GM12891 (cell line): ENCODE measurements at places on chromosomes 16 and 17.

DNA sequence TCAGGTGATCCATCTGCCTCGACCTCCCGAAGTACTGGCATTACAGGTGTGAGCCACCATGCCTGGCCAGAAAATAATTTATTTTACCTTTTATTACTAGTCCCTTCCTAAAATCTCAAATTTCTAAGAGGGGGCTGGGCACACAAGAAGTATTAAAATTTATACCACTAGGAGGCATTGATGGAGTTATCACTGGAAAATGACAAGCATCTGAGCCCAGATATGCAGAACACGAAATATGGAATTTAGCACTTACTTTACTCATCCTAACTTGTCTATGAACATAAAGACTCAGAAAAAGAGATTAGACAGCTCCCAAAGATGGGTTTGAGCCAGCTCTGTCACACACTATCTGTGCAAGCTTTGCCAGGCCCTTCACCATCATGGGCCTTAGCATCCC, 46.4 kb downstream of the STAT5A start:
- DNase-seq = no peak

- no peak for DNase-seq
Measured at GRCh38 chr16:50684823-50685461, 3.8 kb upstream of the SNX20 start.

GRCh38 chr16:81527477-81528178, 83.0 kb downstream of the CMIP start:
- no peak for DNase-seq

GRCh38 chr17:81685108-81685507, 1.3 kb downstream of the HGS start:
- DNase-seq = no peak

GRCh38 chr16:57092786-57093411, 516 bp downstream of the CPNE2 start:
- peak; percentile 76 for DNase-seq

- DNase-seq = no peak
Measured at GRCh38 chr17:57637666-57638010, 107.5 kb downstream of the CCDC182 start.

DNA sequence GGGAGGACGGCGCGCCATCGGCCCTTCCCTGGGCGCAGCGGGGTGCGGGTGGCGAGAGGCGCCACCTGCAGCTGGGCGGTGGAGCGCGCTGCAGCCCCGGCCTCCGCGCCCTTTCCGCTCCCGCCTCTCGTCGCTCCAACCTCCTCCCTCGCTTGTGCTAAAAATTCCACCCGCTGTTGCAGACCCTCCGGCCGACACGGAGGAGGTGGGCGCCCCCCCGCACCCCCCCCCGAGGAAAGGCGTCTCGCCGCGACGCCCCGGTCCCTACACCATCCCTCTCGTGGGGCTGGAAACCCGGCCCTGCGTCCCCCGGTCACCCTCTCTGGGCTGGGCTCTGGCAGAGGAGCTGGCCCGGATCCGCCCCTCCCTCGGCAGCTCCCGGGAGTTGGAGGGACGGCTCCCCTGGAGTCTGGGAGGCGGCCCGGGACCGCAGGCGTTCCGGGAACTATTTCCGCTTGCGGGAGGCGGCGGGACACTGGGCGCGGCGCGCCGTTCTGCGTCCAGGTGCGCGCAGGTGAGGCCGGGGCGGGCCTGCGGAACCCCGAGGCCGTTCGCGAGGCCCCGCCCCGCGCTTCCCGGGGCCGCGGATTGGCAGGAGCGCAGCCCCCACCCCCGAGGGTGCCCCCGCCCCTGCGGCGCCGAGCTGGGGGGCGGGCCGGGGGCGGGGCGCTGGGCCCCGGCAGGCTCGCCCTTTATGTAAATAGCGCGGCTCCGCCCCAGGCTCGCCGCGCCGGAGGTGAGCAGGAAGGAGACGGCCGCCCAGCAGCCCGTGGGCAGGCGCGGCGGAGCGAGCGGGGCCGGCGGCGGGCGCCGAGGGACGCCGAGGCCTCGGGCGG, at the start of gene LLGL2:
LLGL2 (plus strand) TSS at position 728 of the 836 bp plus-strand sequence. CDS start 17,730 bp downstream, outside the sequence.
- peak; percentile 95 for DNase-seq

DNA sequence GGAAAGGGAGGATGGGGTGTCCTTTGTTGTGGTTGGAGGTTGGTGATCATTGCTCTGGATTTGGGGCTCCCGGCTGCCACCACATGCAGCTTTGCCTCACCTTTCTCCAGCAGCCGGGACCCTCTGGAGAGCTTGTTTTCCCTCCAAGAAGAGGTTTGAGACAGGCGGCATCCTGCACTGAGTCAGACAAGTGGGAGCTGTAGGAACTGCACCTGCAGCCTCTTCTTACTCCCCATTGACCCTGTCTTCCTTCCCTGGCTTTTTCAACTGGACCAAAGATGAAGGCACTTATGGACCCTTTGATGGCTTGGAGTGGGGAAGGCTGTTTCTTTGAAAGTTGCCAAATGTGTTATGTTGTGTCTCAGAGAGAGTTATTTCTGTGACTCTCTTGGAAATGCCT, 16.6 kb downstream of the KCTD2 start:
- DNase-seq = no peak

GRCh38 chr16:10541366-10541765, 39.0 kb downstream of the EMP2 start:
- no peak for DNase-seq

DNA sequence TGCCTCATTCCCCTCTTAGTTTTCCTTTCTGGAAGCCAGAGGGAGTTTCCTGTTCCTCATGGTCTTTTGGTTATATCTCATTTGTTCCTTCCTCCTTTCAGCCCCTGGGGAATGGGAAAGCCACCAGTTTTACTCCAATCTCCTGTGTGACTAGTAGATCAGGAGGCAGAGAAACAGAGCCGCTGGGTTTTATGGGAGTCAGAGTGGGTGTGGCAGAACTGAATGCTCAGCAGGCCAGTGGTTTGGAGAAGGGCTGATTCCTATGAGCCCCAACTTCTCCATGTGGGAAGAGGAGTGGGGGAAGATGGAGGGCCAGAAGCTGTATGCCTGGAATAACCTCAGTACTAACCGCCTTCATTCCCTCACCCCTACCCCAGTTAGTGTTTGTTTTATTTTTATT, 4.1 kb downstream of the DNAH2 start:
- DNase-seq = no peak

- DNase-seq = no peak
Measured at GRCh38 chr16:72241008-72241407, 69.1 kb upstream of the PMFBP1 start.

DNA sequence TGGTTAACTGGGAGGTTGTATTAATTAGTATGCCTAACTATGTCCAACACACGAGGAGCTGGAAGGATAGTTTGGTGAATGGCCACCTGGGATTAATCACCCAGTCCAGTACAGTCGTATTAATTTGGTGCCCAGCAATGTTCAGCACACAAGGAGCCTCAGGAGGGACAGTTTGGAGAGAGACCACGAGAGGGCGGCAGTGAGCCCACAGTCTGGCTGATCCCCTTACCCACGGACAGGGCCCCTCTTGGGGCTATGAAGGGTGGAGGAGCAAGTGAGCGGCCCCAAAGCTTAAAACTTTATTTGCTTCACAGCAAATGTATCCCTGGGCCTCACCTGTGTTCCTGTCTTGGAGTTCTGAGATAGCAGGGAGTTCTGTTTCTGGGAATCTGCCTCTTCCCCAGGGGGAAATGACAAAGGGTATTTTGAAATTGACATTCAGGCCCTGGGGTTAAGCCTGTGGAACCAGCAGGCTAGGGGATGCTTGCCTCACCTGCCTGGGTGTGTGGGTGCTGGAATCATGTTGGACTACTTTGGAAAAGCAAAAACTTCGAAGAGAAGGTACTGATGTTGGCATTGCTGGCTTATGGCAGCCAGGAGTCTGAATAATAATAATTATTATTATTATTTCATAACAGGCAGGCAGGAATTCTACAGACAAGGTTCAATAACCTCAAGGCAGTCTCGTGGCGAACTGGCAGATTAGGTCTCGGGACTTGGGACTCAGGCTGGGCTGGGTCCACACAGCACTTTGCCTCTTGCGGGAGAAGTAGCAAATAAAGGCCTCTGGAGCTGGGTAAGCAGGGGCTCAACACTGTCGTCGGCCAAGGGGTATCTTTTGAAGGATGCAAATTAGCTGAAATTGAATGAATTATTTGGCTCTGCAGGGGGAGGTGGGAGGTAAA, 227.6 kb upstream of the ASIC2 start:
- peak; percentile 65 for DNase-seq

DNA sequence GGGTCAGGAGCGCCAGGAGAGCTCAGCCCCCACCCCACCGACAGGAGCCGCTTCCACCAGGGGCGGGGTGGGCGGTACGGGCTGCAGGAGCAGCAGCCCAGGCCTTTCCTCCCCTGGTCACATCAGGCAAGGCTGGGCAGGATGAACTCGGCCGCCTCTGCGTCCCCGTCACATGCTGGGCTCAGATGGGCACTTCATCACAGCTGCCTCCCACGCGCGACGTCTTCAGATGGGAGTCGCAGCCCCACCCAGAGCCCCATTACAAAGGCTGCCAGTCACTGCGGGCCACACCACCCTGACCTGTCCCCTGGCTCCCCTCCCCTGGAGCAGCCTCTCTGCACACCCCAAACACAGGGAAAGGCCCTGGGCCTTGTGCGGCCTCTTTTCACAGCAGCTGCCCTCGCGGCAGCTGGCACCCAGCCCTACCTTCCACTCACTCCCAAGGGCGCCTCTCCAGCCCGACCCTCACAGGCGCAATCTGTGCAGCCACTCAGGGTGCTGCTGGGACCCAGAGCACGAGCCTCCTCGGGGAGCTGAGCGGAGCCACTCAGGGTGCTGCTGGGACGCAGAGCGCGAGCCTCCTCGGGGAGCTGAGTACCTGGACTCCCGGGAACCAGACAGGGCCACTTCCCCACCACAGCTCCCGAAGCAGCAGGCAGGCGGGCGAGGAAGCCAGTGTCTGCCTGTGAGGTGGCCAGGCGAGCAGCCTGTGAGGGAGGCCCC, 4.7 kb downstream of the ZNF598 start:
- no peak for DNase-seq

GRCh38 chr17:59254742-59255141, 34.4 kb downstream of the GDPD1 start:
- no peak for DNase-seq

GRCh38 chr17:59810894-59811153, 81.9 kb downstream of the TUBD1 start:
- no peak for DNase-seq

DNA sequence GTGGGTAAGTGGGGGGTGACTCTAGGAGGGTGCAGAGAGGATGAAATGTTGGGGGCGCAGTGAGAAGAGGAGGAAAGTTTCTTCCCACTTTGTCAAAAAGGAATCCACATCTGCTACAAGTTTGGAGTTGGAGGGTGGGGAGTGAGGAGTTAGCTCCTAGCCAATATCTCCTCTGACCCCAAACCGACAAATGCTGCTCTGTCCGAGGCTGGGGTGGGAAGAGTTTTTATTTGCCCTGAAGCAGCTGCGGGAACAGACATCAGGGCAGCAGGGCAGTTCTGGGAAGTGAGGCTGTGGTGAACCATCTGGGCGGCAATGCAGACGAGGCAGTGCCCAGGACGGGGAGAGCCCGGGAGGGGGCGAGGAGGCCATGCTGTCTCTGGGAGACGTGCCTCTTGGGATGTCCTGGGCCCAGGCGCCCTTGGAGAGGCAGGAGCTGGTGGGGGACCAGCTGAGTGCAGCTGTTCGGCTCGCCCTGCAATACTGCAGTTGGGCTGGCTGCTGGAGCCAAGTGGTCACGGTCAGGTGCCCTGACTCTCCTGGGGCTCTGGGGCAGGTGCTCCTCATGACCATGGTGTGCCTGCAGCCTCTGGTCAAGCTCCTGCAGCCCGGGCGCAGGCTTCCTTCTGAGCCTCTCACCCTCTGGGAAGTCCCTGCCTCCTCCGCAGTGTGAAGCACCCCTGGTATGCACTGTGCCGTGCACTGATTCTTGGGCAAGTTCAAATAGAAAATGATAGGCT, 6.4 kb upstream of the SOCS3 start:
- DNase-seq = no peak

GRCh38 chr17:16215965-16216316, 607 bp upstream of the NCOR1 start:
- peak; percentile 23 for DNase-seq

DNA sequence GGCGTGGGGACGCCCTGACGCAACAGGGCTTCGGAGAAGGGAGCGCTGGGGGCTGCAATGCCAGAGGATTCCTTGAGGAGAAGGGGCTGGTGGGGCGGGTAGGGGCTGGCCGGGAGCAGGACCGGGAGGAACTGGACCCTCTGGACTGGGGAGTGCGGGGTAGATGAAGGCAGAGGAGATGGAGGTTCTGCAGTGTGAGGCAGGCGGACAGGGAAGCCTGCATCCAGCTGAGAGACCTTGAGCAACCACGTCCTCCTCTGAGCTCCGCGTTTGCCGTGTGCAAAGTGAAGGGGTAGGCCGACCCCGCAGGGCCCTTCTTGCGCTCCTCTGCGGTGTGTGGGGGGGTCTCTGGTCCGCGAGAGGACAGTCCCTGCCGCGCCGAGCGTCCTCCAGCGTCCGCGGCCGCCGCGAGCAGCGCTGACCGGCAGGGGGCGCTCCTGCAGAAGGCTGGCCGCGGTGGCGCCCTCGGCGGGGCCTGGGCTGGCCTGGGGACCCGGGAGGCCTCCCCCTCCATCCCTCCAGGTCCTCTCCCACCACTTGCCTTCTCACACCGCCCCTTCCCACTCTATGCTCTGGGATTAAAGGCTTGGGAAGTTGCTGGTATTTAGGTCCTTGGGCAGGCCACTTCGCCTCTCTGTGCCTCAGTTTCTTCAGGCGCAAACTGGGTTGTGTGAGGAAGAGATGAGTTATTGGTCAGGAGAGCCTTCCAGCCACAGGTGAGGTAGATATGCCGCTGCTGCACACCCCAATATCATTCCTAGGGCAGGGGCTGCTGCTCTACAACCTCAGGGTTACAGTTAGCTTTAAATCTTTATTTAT, 9.6 kb upstream of the WNT9B start:
- no peak for DNase-seq
